ENCODE measurements at places on chromosomes 2 and 18.

DNA sequence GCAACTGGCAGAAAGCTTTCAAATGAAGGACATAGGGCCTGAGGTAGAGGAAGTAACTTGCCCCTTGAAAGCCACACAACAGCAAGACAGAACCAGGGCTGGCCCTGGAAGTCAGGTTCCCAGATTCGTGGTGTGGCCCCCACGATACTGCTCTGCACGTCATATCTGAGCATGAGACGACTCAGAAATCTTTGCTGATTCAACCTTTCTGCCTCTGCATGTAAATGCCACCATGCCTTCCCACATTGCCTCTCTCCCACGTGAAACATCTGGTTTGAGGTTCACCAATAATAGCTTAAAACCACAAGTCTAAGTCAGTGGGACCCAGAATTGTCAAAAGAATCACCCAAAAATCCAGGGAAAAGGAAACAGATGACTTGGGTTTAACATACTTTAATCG, 214.0 kb upstream of the TRIB2 start:
- DNase-seq: no peak

GRCh38 chr2:180311-180710, 83.5 kb downstream of the SH3YL1 start:
- no peak for DNase-seq

DNA sequence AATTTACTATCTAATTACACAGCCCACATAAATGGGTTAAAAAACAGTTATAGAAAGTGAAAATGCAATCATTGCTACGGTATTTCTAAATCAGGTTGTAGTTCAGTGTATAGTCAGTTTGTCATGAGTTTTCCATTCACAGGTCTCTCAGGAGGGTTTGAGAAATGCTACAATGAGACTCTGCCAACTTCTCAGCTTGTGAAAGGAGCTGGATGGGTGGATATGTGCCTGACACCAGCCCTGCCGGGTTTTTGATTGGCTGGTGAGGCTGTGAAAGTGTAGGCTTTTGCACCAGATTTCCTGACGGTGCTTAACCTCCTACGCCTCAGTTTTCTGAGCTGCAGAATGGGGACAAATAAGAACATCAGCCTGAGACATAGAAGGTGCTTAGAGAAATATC, 102.6 kb upstream of the SMIM21 start:
- no peak for DNase-seq

GRCh38 chr18:23887493-23887892, 127.1 kb upstream of the TTC39C start:
- DNase-seq: no peak

DNA sequence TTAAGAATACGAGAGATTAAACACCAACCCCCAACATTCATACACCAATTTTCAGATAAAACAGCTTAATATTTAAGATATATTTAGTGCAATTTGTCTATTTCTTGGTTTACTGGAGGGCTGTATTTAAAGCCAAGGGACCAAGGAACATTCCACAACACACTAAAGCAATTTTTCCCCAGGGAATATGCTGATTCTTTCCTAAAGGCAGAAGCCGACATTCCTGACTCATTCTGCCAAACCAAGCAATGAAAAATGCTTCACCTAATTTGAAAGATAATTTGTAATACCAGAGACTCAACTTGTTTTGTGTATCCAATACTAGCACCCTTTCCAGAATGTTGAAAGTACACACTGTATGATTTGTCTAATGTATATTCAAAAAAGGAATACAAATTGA, 1267.6 kb upstream of the PIK3C3 start:
- no peak for DNase-seq

- no peak for DNase-seq
These were observed 435.4 kb downstream of the BCL11A start for GRCh38 chr2:60118061-60118460.

GRCh38 chr2:173819852-173820251, 145.3 kb downstream of the SP3 start:
- no peak for DNase-seq

- no peak for DNase-seq
These were observed 72.9 kb downstream of the MAP3K20 start for GRCh38 chr2:173148520-173148919.

DNA sequence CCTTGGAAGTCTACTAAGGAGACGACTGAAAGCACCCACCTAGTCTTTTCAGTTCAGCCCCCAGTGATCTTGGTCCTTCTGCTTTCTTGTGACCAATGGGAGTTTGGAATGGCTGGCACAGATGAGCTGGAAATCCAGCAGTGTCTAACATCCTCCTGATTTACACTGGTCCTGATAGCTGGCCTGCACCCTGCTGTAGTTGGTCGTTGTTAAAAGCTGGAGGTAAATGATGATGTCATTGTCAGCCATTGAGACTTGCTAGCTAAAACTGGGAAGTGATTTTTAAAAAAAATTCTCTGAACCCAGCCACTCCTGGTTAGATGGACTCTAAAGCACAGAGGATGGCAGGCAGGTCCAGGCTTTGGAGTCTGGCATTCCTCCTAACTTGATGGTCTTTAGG, 19.3 kb downstream of the CCT7 start:
- DNase-seq: no peak

DNA sequence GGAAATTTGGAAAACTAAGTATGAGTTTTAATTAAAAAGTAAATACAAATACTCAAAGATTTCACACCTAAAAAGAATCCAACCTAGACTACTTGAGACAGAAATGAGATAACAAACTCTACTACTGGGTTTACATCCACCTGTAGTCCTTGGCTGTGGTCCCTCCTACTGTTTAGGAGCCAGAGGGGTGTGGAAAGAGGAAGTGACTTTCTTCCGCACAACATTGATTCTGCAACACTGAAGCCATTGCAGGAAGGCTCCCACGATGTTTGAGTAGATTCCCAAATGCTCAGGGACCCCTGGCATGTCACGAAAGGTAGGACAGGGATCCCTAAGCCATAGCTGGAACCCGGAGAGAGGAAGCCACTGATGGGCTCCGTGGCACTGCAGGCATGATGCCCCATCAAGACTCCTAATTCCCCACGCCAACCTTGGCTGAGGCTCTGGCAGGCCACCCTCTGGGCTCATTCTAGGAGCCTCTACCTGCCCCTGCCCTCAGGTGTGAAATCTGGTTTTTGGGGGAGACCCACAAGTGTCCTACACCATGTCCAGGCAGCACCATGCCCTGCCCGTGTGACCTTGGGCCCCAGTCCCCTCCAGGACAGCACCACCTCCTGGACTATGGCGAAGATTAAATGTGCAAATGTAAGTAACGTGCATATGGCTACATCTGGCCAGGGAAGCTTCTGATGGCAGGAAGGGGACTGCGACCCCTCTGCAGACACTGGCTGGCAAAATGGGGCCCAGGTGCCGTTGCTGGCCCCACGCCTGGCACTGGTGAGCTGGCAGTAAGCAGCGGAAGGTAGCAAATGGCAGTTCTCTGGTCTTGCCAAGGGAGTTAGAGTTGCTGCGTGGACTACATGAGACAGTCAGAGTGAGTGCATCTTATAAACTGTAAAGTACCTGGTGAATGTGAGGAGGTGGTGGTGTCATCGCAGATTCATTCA, 38.2 kb upstream of the MAL start:
- peak; percentile 92 for DNase-seq

DNA sequence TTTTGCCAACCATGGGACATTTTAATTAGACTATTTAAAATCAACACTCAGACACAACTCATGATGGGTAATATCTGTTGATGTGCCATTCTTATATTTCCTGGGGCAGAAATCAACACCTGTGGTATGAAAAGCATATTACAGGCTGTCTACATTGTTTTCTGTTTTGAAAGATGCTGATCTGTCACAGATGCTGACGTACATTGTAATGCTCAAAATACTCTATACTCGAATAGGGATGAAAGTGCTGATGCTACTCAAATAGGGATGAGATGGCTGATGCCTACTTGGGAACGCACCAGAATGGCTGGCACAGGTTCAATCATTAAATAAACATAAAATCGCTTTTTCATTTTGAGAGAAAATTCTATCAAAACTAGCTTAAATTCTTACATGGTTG, 41.2 kb downstream of the TMEFF2 start:
- no peak for DNase-seq

DNA sequence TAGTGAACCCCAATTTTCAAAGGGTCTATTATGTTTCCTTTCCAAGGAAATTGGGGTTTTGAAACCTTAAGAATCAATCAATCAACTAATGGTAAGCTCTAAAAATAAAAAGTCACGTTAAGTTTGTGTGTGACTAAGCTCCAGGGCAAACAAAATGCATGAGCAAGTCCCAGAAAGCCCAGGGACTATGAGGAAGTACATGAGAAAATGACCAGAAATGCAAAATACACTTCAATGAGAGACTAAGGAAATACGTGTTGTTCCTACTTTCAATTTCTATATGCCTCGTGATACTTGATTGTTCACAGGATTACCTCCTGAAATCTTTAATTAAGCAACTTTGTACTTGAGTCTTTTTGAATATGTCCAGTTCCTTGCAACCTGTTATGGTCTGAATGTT, 684.4 kb upstream of the SYT4 start:
- DNase-seq: no peak

- DNase-seq: no peak
These were observed 37.5 kb upstream of the SLC38A11 start for GRCh38 chr2:164992818-164993217.

DNA sequence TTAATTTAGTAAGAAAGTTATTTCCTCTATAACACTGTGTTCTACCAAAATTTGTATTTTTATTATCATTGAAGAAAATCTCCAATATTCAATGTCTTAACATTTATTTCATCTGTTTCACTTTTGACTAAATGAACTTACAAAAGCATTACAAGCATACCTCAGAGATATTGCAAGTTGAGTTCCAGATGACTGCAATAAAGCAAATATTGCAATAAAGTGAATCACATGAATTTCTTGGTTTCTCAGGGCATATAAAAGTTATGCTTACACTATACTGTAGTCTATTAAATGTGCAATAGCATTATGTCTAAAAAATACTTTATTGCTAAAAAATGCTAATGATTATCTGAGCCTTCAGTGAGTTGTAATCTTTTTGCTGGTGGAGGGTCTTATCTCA, 78.3 kb downstream of the TTC32 start:
- DNase-seq: no peak

DNA sequence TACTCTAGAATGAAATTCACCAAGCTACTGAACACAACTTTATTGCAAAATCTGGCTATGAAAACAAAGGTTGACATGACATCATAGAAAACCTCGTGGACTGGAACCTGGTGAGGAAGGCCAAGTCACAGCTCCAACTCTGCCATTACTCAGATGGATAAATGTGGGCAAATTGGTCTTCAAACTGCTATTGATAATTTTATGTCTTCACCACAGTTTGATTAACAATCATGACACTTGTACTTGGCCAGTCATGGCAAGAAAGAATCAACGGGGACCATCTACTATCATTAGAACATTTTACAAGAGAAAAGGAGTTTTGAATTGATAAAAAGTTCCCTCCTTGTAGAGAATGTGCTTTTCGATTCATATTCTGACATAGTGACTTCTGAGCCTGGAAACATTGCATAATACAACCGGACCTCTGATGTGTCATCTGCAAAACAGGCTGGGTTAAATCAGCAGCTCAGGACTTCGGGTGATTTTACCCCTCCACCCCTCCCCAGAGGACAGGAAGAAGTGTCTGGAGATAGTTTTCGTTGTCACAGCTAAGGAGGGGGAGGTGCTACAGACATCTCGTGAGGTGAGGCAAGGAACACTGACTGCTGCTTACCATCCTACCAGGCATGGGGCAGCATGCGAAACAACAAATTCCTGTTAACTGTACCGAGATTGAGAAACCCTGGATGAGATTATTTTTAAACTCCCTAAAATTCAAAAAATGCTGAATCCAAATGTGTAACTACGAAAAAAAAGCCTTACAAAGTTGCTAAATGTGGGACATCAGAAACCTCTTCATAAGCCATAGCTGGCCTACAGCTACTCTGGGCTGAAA, 8.4 kb downstream of the L3MBTL4 start:
- DNase-seq: no peak

DNA sequence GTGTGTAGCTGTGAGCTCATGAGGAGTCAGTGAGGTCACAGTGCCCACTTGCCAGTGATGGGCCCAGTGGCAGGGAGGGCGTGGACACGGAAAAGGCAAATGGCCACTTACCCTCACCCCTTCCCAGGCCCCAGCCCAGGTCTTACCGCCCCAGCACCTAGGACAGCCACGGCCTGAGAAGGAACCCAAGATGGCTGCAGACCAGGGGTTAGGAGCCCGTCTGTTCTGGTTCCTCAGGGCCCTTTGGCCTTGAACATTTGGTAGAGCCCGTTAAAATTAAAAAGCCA, 74.1 kb downstream of the EMX1 start:
- DNase-seq: peak; percentile 67

DNA sequence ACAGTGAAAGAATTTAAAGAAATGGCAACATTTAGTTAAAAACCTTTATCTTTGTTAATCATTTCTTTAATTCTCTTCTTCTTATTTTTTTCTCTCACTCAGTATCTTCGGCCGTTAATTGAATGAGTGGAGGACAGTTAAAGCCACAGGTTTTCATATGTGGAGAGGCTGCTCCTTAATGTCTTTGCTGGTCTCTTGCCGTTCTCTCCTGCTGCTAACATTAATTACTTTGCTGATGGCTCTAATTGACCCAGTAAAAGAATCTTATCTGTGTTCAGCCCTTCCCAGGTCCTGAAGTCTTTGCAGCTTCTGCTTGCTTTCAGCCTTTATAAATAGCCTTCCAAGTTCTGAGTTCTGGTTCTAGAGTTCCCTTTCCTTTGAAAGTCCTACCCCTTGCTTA, 77.1 kb downstream of the ADAM23 start:
- no peak for DNase-seq

GRCh38 chr2:160952464-160953254, 207.6 kb upstream of the TANK start:
- DNase-seq: no peak

DNA sequence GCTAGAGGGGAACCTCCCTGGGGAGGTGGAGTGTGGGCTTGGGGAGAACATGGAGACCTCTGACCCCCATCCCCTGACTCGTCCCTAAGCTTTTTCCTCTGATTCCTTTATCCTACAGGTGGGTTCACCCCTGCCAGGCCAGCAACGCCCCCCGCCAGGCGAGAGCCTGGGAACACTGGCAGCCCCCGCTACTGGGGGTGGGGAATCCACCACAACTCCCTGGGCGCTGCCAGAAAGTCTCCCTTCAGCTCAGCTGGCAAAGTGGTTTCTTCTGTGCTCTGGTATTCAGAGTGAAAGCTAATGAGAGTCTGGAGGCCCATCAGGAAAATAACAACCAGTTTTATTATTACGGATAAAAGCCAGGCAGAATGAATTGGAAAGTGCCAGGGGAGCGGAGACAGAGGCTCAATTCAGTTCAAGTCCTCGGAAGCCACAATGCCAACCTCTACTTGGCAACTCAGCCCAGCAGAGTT, 2.8 kb downstream of the DIPK1C start:
- no peak for DNase-seq

DNA sequence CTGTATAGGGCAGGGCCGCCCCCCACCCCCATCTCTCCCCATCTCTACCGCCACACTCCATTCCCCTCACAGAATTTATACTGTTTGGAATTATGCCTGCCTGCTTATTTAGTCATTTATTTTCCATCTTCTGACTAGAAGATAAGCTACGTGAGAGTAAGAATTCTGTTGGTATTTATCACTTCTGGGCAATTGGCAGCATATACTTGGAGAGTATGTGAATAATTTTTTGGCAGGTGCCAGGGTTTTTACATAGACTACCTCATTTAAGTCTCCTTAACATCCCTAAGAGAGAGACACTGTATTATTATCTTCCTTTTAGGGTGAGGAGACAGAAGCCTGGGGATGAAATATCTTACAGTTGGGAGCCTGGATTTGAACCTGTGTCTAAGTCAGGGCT, 45.0 kb downstream of the SLC4A1AP start:
- no peak for DNase-seq
